Vagina (tissue), 2 donors: ENCODE measurements at places on chromosomes 11 and 22. TPM values are rescaled to one million over a fixed set of nuclear protein-coding genes. Genes with fewer than 3 reads are reported as not detected.

Gene P2RX6
- total RNA-seq: 1.7 TPM

Gene MS4A6A
- 30.7 TPM for total RNA-seq

Gene SLC5A12
- total RNA-seq: not detected

Gene SMIM35
- not detected for total RNA-seq

Gene UPK2
- total RNA-seq: not detected

Gene UNC93B1
- 30.4 TPM for total RNA-seq

Gene NAALADL1
- total RNA-seq: 30.7 TPM

GRCh38 chr11:34654483-34655334 lies 33.8 kb downstream of the EHF start:
- DNase-seq: no peak

DNA sequence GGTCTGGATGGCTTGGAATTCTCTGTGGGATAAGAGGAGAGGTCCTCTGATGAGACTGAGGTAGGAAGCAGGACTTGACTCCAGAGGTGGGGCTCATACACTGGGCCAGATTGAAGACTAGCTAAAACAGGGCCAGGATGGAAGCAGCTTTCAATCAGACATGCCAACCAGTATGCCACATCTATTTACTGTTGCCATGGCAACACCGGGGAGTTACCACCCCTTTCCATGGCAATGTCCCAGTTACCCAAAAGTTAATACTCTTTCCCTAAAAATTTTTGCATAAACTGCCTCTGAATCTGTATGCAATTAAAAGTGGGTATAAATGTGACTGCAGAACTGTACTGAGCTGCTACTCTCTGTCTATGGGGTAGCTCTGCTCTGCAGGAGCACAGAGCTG lies 247.5 kb upstream of the ZBED5 start:
- no peak for DNase-seq

GRCh38 chr22:24706054-24706453 lies 68.5 kb downstream of the PIWIL3 start:
- DNase-seq: no peak

DNA sequence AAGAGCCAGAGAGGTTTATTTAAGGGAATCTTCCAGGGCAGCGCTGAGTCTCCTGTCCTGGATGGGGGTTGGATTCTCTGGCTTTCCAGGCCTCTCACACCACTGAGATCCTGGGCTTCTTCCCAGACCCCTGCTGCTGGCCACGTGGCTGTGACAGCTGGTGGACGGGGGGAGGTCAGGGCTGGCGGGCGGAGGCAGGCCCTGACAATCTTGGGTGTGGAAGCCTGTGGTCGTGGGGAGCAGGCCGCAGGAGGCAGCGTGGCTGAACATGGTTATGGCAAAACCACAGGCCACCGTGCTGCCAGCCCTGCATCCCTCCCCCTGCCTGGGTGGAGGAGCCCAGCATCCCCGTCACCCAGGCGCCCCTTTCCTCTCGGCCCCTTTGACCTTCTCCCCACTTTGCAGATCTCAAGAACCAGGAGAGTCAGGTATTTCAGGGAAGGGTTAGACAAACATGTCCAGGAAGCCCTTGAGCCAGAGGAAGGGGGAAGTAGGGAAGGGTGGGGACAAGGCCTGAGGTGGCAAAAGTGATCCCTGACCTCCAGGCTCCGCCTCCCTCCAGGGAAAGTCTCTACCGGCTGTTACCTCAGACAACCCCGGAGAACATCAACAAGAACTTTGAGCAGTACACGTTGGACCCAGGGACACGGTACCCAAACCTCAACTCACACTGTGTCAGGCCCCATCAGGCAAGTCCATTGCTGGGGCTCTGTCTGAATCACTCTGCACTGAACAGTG lies 111.8 kb downstream of the MICAL2 start:
- no peak for DNase-seq

DNA sequence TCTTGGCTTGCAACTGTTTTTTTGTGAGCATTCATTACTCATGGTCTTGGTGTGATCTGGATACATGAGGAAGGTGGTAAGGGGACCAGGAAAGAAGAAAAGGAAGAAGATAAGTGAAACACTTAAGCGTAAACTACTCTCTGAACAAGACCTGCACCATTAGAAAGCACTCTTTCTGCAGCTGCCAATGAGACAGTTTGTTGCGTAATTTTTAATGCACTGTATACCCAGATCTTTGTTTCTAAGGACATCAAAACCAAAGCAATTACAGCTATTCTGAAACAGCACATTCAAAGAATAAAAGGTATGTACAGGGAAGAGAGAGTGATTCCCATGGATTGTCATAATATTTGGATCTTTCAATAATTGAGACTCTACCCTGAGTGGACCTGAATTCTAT lies 147.4 kb downstream of the BLID start:
- no peak for DNase-seq

DNA sequence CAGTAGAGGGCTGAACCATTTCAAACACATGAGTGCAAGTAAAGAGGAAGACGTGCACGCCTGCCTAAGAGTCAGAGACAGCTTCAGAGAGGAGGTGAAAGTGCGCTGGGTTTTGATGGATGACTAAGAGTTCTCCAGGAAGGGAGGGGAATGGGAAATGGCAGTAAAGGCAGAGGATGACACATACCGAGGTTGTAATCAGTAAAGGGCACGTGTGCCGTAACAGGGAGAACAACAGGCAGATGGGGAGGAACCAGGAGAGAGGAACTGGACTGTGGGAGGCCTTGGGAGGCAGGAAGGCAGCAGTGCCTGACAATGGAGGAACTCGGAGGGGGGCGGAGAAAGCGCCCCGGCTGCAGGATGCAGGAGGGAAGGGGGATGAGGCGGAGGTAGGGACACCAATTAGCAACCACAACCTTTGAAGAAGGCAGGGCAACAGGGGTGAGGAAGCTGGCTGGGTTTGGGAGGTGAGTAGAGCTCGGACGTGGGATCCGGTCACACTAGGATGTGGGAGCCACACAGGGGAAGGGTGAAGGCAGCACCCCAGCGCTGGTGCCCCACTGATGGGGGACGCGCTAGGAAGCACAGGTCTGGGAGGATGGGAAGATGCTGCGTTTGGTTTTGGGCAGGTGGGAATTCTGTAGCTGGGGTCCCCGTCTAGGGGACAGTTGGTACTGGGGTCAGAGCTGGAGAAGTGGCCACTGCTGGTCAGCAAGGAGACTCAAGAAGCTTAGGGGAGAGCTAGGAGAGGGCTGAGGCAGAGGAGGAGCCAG lies 67.4 kb downstream of the SCUBE1 start:
- no peak for DNase-seq

- no peak for DNase-seq
Measured at GRCh38 chr11:57311109-57311936, 13.4 kb downstream of the TNKS1BP1 start.

DNA sequence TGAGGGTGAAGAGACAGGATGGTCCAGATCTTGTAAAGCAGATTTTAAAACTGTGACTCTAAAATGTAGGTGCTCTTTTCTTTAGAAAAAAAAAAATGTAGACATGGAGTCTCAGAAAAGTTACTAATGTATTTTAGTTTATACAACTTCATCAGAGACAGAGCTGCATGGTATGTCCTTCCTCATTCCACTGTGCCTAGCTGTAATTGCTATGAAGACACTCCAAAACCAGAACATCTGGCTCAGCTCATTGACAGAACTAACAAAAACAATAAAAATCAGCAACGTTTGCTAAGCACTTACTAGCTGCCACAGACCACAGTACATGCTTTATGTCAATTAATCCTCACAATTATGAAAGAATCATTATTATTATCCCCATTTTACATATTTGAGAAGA lies 160.7 kb downstream of the BARX2 start:
- no peak for DNase-seq

- no peak for DNase-seq
Measured at GRCh38 chr11:13691286-13691899, 22.9 kb downstream of the FAR1 start.

- no peak for DNase-seq
Measured at GRCh38 chr22:27299181-27300085, 502.1 kb downstream of the MN1 start.

DNA sequence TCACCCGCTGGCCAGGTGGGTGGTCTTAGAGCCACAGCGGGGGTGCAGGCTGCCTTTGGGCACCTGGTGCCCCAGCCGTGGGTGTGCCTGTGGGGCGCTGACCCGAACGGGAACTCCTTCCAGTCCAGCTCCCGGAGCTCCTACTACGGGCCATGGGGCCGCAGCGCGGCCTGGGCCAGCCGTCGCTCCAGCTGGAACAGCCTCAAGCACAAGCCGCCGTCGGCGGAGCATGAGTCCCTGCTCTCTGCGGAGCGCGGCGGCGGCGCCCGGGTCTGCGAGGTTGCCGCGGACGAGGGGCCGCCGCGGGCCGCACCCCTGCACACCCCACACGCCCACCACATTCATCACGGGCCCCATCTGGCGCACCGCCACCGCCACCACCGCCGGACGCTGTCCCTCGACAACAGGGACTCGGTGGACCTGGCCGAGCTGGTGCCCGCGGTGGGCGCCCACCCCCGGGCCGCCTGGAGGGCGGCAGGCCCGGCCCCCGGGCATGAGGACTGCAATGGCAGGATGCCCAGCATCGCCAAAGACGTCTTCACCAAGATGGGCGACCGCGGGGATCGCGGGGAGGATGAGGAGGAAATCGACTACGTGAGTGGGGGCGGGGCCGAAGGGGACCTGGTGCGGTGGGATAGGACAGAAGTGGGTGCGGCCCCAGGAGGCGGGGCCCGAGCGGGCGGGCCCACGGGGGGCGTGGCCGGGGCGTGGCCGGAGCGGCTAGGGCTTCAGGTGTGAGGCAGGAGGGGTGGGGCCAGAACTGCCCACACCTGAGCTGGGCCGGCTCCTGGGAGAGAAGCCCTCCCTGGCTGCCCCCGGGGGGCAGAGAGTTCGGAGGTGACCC lies 91.5 kb downstream of the CACNA1I start:
- DNase-seq: no peak

- peak; percentile 85 for DNase-seq
Measured at GRCh38 chr22:39349967-39350726, at the start of gene SYNGR1. SYNGR1 (plus strand) TSS chr22:39349991; CDS start chr22:39350011, 20 bp downstream.

GRCh38 chr11:68040957-68041591 lies 2.2 kb downstream of the TCIRG1 start:
- no peak for DNase-seq

DNA sequence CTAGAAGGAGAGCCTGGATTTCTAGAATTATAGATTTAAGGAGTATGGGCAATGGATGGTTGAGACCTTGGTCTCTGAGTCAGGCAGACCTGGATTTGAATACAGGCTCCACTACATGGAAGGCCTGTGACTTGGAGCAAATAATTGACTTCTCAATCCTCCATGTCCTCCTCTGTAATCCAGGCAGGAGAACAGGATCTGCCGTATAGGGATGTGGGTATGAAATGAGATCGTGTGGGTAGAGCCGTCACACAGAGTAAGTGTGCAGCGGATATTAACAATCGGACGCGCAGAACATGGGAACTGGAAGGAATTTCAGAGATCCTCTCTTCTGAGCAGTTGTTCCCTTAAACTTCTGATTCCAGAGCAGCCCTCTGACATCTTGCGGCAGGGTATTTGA lies 11.5 kb upstream of the TMPRSS13 start:
- no peak for DNase-seq

GRCh38 chr22:28768701-28769393 lies 3.6 kb upstream of the CCDC117 start:
- DNase-seq: no peak

DNA sequence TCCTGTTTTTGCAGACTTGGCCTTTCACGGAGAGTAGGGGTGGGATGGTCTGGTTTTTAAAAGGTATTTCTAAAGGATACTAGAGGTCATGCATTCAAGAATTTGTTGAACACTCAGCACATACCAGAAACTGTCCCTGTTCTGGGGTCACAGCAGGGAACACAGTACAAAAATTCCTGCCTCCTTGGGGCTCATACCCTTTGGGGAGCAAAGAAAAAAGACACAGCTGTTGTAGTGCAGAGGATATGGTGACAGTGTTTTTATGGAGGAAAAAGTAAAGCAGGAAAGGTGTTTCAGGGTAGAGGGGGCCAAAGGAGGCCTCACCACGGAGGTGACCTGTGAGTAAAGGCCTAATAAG lies 8.4 kb downstream of the SLC3A2 start:
- DNase-seq: no peak

GRCh38 chr11:64396079-64396591 lies 37.2 kb downstream of the RPS6KA4 start:
- DNase-seq: no peak
